A549 treated with DMSO at 1 μM for 4 hours (cell line): ENCODE measurements at places on chromosomes 12 and 14. TPM values are rescaled to one million over a fixed set of nuclear protein-coding genes. Genes with fewer than 3 reads are reported as not detected.

The BEGAIN gene
- total RNA-seq = 8.2 to 13.7 TPM (median 10.0 TPM) in 5 replicates

The STRN3 gene
- total RNA-seq = 16.2 to 19.5 TPM (median 16.8 TPM) in 5 replicates

The SIRT4 gene
- 0.45 to 1.6 TPM (median 0.94 TPM) in 5 replicates for total RNA-seq

The TSPAN11 gene
- total RNA-seq = 0.03 to 0.09 TPM (median 0.09 TPM) in 4 of 5 replicates, not detected in the other

The CMA1 gene
- total RNA-seq = not detected in 5 replicates

The HOXC12 gene
- total RNA-seq = not detected in 5 replicates

The TBX3 gene
- total RNA-seq = 17.2 to 23.7 TPM (median 21.5 TPM) in 5 replicates

The GCH1 gene
- total RNA-seq = 3.2 to 4.5 TPM (median 3.8 TPM) in 5 replicates
